ENCODE measurements at places on chromosomes 11 and 22.

GRCh38 chr11:121439337-121439736, 12.8 kb upstream of the SORL1 start:
- DNase-seq, result no peak

- no peak for DNase-seq
These were observed 52.8 kb downstream of the CBL start for GRCh38 chr11:119258983-119259382.

GRCh38 chr22:20639343-20639742, 131.9 kb downstream of the MED15 start:
- no peak for DNase-seq

DNA sequence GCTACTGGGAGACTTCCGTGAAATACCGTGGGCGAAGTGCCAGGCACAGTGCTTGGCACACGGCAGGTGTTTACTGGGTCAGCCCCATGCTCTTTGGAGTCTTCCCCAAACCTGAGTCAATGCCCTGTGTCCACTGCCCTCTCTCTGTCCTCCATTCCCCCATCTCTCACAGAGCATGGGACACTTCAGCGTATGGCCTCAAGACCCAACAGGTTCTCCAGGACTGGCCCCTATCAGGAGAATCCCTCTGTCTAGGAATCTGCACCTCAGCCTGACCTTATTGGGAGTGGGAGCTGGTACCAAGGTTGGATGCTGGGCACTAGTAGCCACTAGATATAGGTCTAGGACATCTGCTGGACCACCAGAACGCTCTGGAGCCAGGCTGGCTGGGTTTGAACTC, 67.2 kb upstream of the LMO1 start:
- no peak for DNase-seq

DNA sequence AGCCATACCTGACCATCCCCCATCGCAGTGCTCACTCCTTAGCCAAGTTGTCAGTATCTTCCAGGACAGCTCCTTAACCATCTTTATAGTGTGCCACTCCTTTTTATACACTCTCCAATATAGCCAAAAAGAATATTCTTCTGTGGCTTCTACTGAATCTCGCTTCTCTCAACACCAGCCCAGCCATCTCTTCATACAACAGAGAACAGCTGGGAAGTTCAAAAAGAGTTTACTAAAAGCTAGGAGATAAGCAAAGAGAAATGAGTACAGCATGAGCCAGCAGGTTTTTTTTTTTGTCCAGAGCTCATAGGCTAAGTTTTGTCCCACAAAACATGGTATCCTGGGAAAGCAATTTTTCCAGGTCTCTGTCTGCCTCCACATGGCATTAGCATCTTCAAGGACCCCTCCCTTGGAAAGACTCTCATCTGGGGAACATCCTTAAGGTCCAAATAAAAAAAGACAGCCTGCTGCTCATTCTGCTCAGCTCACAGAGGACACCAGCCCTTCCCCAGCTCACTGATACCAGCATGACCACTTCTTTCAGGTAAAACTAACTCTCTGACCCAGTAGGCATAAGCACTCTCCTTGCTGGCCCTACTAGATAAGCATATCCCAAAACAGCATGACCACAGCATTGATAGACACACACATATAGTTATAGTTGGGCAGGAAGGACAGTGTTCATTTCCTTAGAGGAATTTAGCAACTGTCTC, 48.8 kb upstream of the YWHAH start:
- DNase-seq, result no peak

GRCh38 chr11:128904656-128905344, 13.6 kb downstream of the KCNJ5 start:
- DNase-seq, result no peak

GRCh38 chr11:68065841-68066240, 27.0 kb downstream of the TCIRG1 start:
- DNase-seq, result no peak
